ENCODE measurements at places on chromosomes 11 and 22.

- DNase-seq, result peak; percentile 90
These were observed 2.1 kb downstream of the CCDC88B start for GRCh38 chr11:64341851-64342791.

DNA sequence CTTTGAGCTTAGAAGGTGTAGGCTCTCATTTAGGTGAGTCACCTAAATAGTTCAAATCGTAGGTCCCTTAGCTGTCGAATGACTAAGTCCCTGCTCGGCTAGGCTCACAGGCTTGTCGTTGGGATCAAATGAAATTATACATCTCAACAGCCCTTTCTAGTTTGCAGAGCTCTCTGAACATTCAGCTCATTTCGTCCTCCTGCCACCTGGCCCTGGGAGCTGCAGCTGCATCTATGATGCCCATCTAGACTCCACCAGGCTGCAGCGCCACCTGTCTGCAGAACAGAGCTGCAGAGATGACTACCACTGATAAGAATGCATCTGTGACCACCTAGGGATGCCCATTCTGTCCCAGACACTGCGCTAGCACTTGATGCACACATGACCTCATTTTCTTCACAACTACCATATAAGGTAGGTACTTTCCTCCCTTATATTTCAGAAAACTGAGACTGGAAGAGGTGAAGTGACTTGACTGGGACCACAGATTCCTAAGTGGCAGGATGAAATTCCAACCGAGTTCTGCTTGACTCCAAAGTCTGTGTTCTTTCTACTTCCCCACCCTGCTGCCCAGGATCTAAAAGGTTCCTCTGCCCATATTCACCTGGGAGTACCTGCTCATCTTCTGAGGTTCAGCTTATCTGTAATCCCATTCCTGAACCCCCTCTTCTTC, 141.1 kb upstream of the NARS2 start:
- DNase-seq, result peak; percentile 8

DNA sequence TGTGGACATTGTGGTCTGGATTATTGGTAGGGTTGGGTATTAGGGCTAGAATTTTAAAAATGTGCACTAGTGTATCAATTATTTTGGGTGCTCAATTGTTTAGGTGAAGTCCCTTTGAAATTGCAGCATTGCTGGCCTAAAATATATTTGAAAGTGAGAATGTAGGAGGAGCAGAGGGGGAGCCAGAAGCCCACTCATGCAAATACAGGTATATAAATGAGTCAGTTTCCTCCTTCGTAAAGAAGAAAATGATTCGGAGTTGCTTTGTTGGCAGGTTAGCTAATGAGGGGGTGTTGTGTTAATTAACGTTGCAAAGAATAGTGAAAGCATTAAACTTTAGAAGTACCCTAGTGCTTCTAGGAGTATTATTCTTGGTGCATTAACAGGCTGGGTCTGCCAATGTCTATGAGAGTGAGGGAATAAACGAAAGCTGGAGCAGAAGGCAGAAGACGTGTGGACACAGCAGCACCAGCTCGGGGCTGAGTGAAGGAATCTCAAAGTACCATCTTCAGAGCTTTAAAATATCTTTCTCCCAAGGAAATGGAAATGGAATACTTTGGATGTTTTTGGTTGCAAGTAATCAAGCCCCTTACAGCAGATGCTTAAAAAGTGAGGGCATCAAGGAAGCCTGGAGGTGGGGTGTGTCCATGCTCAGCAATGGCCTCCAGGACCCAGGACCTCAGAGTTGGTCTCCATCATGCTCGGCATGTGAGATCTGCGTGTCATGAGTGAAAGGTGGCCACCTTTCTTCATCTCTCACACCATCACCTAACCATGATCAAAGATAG, 522.9 kb downstream of the NTM start:
- DNase-seq, result no peak

GRCh38 chr11:124627546-124627945, 4.9 kb downstream of the TBRG1 start:
- DNase-seq, result no peak

GRCh38 chr11:86115542-86116385, 46.9 kb upstream of the PICALM start:
- DNase-seq, result no peak

All from CD4-positive, alpha-beta T cell treated with Interleukin-17A for 4 hours (primary cell).